ENCODE measurements at places on chromosomes 7 and 10. TPM values are rescaled to one million over a fixed set of nuclear protein-coding genes. Genes with fewer than 3 reads are reported as not detected.

PRF1 gene
- total RNA-seq, result 265 TPM

SEMA4G gene
- 0.16 TPM for total RNA-seq

- DNase-seq, result no peak
These were observed 205.7 kb downstream of the EBF3 start for GRCh38 chr10:129758207-129759021.

DNA sequence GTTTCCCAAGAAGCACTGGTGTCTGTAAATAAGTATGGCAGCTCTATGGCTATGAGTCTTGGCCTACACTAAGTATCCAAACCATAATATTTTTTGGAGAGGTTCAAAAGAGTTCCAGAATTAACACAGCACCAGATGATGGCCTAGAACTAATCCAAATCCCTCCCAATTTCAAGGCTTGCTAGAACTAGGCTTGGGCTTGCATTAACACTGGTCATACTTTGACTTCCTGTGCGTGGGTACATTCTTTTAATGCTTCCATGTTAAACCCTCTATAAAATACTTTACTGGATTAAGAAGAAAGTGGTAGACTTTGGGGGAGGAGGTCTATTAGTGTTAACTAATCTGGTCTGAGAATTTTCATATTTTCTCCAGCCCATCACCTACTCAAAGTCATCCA is 3.1 kb downstream of the AASS start:
- DNase-seq, result no peak

GRCh38 chr10:128210215-128211063 is 84.2 kb upstream of the MKI67 start:
- DNase-seq, result peak; percentile 78

ODAD2 gene
- total RNA-seq, result not detected
